ENCODE measurements at places on chromosomes 4 and X.
A peak's percentile ranks its signal among the peaks of the same experiment; 100 is the strongest.

DNA sequence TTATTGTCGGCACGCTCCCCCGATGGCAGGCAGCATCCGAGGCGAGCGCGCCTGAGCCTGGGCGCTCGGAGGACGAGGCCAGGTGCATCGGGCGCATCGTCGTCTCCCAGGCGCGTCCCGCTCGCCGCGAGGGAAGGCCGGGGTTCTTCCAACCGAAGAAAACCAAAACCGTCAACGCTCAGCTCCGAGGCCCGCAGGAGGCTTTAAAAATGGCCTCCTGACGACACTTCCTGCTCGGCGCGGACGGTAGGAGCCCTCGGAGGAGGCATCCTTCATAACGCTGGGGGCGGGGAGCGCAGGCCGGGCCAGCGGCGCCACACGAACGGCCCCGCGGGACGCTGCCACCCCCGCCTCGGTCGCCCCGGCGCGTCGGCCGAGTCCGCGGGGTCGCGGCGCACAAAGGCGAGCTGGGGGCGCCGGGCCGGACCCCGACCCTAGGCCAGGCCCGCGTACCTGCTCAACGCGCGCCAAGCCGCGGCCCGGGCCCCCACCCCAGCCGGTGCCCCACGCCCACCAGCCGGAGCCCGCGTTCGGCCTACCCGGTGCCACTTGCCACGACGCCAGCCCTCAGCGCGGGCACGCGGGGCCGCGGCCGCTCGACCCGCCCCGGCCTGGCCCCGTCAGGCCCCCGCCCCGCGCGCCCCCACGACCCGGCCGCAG, 501 bp downstream of the ZNF518B start:
- peak; percentile 19 for DNase-seq

- no peak for DNase-seq
Observed at GRCh38 chr4:87391576-87392054, 627 bp upstream of the HSD17B11 start.

- no peak for DNase-seq
Observed at GRCh38 chr4:1137850-1138249, 24.5 kb upstream of the RNF212 start.

DNA sequence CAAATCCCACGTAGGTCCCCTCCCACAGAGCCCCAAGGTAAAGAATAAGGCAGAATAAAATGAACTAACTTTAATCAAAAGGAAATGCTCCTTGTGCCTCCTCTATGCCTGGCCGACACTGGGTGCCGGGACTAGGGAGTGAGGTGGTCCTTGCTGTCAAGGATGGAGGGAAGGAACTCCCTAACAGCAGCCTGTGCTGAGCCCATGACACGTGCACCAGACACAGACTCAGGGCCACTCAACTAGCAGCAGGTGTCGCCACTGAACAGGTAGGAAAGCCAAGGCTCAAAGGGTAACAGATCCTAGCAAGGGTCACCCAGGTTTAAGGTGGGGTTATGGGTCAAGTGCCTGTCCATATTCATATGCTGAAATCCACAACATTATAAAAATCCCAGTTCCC, 29.2 kb downstream of the MSX1 start:
- no peak for DNase-seq

DNA sequence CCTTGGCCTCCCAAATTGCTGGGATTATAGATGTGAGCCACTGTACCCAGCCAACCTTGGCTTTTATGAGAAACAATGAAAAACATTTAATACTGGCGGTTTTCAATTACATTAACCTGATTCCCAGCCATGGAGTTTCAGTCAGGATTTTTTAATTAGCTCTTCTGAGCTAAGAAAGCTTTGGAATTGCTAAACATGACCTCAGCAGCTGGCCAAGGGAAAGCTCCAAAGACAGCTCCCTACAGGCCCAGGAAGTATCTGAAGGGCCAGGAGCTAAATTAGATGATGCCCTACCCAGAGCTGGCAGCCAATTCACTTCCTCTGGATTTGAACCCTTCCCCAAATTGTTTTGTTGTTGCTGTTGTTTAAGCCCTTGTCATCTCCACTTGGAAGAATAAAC, 26.5 kb upstream of the FUNDC1 start:
- DNase-seq = no peak

GRCh38 chr4:104489731-104490095, 5.0 kb downstream of the CXXC4 start:
- no peak for DNase-seq

DNA sequence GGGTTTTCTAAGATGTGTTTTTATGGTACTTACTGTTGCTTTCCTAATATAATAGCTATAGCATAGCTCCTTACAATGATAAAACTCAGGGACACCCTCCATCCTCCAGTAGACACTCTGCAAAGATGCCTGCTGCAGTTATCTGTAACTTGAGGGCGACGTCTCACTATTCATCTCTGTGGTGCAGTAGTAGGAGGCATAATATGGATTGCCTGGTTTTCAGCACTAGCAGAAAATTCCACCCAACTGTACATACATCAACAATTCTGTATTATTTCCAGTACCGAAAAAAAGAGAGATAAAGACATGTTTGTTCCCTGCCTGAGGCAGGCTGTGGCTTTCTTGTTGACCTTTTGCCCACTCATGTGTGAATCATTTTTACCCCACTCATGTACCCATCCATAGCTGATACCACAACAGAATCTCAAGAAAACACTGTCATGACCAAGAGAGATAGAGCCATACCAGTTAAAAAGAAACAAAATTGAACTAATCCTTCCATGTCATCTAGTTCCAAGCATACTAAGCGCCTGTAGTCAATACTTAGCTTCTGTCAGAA, 220.1 kb downstream of the RAB28 start:
- DNase-seq = no peak

DNA sequence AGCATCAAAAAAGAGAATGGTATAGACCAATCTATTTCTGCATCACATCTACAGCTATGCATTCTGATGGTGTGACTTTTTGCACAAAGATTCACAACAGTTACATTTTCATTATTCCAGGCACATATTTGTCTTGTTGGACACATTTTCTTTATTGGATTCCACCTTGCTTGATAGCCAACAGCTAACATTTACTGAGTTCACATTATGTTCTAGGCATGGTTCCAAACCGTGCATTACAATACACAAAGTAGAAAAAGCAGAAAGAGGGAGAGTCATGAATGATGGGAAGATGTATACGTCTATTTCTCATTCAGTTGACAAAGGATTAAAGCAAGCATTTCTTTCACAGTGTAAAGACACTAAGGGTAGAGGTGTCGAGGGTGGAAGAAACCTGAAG, 22.9 kb upstream of the CLGN start:
- peak; percentile 15 for DNase-seq

DNA sequence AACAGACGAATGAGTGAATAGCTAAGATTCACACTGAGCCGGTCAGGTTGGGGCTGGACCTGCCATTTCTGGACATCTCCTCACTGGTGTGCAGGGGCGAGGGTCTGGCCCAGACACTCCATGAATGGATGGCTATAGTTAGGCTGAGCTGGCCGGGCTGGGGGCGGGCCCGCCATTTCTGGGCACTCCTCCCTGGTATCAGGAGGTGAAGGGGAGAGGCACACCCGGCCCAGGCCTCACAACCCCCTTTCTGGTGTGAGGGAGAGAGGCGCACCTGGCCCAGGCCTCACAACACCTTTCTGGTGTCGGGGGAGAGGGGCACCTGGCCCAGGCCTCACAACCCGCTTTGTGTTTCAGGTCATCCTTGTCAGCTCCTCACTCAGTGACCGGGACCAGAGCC, 203.2 kb upstream of the PSAPL1 start:
- DNase-seq = no peak

DNA sequence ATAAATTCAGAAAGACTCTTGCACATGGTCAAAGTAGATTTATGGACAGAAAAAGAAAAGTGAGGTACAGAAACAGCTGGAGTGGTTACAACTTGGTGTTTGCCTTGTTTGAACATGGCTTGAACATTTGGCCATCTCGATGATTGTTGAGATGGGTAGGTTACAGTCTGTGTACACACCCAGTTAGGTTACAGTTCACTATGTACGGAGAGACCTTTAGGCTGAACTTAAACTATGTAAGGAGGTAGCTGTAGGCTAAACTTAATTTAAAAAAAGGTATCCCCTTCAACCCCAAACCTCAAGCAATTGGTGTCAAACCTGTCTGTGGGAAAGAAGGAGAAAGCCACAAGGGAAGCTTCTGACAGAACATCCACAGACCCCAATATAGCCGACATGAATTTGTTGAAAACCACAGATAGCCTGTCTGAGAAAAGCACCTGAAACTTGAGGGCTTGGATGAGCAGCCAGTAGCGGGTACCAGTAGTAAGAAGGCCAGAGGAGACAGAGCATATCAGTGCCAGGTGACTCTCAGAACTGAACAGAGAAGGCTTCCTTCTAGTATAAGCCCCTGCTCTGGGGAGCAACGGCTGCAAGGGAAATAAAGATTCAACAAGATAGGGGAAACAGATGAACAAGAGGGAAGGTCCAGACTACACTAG, 247.9 kb upstream of the GALNTL6 start:
- no peak for DNase-seq

DNA sequence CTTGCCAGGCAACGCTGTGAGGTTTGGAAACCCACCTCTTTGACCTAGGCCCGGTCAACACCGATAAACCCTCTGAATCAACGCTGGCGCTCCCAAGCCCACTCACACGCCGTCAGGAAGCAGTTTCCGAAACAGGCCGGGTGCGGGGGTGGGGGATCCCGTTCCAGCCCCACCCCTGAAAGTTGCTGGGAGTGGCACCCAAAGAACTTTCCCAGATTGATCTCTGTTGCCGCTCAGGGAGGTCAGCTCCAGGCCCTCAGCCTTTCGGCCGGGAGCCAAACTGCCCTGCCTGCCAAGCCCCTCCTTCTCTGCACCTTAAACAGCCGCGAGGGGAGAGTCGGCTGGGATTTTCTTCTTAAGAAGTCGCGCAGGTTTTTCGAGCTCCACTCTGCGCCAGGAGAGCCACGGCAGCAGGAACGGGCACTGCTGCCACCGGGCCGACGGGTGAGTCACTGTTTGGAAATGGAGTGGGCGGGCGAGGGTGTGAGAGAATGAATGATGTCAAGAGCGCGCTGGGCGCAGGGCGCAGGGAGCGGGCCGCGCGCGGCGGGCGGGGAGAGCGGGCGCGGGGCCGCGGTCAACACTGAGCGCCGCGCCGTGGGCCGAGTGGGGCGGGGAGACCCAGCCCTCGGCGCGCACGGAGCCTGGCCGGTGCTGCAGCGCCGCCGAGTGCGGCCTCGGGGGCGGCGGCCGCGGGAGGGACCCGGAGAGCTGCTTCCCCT, at the start of gene SGMS2:
TSS of gene SGMS2 (plus strand) at position 583 of the 722 bp plus-strand sequence. CDS start 70,622 bp downstream, outside the sequence.
- DNase-seq = peak; percentile 44

- no peak for DNase-seq
Observed at GRCh38 chrX:8413279-8413678, 51.4 kb upstream of the VCX3B start.

DNA sequence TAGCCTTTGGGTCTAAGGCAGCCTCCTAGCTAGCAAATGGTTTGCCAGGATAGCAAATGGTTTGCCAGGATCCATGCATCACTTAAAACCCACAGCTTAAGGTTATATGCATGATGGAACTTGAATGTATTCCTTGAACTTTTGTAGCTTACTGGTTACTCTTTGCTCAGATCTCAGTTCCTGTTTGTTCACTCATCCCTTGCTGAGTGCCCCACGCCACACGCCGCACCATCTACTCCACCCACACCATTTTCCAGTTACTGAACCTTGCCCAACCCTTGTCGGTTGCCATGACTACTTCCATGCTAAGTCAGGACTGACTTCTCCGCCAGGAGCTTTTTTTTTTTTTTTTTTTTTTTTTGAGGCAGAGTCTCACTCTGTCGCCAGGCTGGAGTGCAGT, 29.5 kb upstream of the XIAP start:
- DNase-seq = no peak

DNA sequence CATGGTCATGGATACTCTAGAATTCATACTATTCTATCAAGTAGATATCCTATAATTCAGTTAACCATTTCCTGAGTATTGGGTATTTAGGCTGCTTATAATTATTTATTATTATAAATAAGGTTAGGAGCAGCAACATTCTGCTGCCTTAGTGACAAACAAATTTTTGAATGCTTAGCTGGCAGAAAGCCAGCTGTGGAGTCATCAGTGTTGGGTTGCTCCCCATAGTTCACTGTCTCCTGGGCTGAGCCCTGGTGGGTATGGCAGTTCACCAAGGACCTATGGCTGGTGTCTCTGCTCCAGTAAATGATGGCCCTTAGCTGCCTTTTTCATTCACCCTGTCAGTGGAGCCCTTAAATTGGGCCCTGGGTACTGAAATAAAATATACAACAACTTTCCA, 61.8 kb downstream of the SMARCA5 start:
- no peak for DNase-seq

GRCh38 chr4:15392053-15392805, 35.6 kb upstream of the C1QTNF7 start:
- no peak for DNase-seq

DNA sequence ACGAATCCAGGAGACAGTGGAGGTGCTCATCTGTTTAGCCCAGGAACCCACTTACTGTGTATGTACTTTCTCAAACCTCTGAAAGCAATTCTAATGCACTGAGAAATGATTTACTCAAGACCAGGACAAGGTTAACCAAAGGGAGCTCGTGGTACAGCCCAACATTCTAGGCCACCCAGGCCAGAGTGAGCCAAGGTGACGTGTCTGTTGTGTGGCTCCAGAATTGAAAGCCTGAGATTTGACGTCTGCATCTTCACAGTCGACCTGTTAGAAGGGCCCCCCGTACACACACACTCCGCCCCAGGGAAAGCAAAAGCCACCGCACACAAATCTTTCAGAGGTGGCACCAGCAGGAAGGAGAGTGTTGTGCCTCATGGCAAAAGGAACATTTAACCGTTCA, 2.3 kb downstream of the MAP3K15 start:
- DNase-seq = no peak

GRCh38 chr4:142083264-142083663, 446.9 kb downstream of the IL15 start:
- DNase-seq = no peak

- no peak for DNase-seq
Observed at GRCh38 chr4:15955670-15956069, 7.3 kb downstream of the FGFBP2 start.

GRCh38 chrX:141214196-141214595, 28.1 kb downstream of the SPANXC start:
- DNase-seq = no peak

GRCh38 chr4:28868841-28869240, 1851.3 kb upstream of the PCDH7 start:
- no peak for DNase-seq

GRCh38 chr4:114512595-114513295, 85.9 kb upstream of the UGT8 start:
- DNase-seq = no peak

GRCh38 chr4:108519911-108520601, 100.3 kb upstream of the RPL34 start:
- no peak for DNase-seq

DNA sequence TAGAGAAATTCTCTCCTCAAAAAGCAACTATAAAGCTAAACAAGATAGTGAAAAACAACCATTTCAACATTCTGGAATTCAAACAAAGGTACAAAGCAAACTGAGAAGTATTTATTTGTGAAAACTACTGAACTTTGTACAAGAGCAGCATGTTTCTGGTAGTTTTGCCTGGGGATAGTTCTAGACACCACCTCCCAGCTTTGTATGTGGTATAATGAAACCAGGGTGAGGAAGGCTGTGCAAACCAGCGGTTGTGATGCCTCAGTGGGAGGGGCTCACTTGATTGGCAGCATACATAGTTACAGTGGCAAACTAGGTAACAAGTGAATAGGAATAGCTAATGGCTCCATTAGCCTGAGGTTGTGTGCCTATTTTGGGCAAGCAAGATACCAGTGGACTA, 18.6 kb upstream of the FRMD7 start:
- no peak for DNase-seq

Data from NCI-H1092 treated with DMSO at 0.1 percent for 48 hours (cell line).